Stimulated activated CD8-positive, alpha-beta memory T cell treated with anti-CD3 and anti-CD28 coated beads, Interleukin-7, amount 100 ng/mL, for 48 hours (primary cell): ENCODE measurements at places on chromosomes 4 and X.

DNA sequence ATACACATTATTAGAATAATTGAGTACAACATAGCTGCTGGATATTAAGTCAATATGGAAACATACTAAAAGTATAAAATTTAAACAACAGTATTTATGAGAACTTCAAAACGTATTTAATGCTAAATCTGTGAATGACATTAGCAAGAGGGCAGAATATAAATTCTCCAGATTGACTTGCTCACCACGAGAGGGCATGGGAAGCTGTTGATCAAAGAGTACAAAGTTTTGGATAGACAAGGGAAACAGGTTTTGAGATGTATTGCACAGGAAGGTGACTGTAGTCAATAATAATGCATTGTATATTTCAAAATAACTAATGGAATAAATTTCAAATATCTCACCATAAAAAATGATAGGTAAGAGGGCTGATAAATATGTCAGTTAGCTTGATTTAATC lies 768.2 kb downstream of the CENPC start:
- DNase-seq: no peak

- DNase-seq: no peak
These were observed 8.1 kb upstream of the PGAM4 start for GRCh38 chrX:77977518-77977917.

GRCh38 chrX:24395775-24396174 lies 35.3 kb downstream of the SUPT20HL1 start:
- no peak for DNase-seq

GRCh38 chrX:124232523-124233201 lies 99.8 kb upstream of the TEX13D start:
- DNase-seq: no peak

DNA sequence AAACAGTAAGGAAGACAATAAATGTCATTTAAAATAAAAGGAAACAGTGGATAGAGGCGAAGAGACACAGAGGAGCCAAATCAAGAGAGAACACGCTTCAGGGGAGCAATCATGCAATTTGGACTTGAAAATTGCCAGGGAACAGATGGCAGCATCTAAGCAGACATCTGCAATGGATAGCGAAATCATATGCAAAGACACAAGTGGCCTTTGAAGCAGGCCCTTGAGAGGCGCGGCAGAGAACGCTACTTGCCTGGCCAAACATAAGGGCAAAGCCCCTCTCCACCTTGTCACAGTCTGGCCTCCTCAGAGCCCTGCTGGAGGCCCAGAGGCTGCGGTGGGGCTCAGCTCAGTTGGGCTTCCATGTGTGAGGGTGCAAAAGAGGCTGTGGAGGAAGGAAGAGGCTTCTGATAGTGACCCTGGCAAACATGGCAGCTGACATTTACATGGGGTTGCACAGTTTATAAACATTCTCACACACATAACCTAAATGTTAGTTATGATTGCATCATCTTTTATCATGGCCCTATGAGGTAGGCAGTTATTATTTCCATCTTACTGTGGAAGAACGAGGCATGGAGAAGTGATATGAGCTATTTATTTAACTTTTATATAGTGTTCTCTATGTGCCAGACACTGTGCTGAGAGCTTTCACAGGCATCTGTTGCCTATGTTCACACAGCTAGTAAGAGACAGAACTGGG lies 18.3 kb downstream of the ADGRG4 start:
- no peak for DNase-seq

GRCh38 chrX:108582151-108582550 lies 142.5 kb downstream of the COL4A5 start:
- DNase-seq: no peak
